ENCODE measurements at places on chromosomes 7 and 10.

- no peak for DNase-seq
These were observed 48.1 kb downstream of the FAM13C start for GRCh38 chr10:59314268-59314667.

DNA sequence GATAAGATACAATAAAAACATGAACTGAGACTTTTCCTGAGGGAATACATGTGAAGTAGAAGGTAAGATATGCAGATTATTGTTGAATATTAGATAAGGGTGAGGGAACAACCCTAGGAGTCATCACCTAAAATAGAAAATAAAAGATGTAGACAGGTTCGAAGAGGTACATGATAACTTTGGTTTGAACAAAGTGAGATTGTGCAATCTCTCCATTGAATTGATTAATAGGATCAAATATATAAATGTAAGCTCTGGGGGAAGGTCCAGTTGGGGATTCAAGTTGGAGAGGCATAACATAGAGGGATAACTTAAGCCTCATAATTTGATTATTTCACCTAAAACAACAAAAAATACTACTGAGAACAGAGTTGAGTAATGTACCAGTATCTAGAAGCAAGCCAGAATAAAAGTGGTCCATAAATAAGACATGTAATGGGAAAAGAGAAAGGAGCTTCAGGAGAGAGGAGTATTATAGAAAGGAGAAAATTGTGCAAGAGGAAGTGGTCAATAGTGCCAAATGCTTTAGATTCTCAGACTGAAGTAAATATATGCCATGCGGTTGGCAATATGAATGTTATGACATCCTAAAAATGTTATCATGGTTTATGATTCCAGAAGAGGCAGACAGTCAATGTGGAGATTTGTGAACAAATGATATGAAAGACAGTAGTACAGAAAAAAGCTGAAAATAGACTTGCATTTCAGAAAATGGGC, 282.3 kb upstream of the CHRM2 start:
- no peak for DNase-seq

DNA sequence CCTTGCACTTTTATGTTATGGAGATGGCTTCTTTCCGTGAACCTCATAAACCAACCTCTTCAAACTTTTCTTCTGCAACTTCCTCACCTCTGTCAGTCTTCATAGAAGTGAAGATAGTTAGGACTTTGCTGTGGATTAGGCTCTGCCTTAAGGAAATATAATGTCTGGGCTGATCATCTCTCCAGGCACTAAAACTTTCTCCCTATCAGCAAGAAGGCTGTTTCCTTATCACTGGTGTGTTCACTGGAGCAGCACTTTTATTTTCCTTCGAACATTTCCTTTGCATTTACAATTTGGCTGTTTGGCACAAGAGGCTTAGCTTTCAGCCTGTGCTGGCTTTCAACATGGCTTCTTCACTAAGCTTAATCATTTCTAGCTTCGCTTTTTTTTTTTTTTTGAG, 52.8 kb downstream of the ESYT2 start:
- DNase-seq = no peak

GRCh38 chr7:7129381-7129780, 53.0 kb upstream of the C1GALT1 start:
- no peak for DNase-seq

- no peak for DNase-seq
These were observed 149.1 kb downstream of the KIAA1217 start for GRCh38 chr10:24358022-24358421.

DNA sequence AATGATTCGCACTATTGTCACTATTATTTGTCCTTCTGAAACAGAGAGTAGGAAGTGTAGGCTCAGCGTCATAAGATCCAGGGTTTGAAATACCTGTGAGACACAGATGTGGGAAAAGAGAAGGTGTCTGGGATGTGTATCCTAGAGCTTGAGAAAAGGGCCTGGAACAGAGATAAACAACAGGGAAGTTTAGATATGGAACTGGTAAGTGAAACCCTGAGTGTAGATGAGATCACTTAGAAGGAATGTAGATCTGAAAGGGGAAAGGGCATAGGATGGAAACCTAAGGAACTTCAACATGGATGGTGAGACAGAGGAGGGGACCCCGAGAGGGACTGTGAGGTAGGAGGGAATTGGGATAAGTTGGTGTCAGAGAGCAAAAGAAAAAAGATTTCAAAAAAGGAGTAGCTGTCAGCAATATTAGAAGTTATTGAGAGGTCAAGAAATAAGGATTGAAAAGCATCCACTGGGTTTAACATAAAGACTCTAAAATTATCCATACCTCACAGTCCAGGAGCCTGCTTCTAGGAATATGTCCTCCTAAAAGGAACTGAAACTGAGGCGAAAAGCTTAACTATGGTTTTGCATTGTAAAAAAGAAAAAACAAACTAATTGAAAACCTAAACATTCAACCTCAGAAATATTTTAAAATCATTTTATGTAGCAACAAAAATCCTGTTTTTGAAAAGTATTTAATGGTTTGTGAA, 119.2 kb upstream of the NPVF start:
- no peak for DNase-seq

DNA sequence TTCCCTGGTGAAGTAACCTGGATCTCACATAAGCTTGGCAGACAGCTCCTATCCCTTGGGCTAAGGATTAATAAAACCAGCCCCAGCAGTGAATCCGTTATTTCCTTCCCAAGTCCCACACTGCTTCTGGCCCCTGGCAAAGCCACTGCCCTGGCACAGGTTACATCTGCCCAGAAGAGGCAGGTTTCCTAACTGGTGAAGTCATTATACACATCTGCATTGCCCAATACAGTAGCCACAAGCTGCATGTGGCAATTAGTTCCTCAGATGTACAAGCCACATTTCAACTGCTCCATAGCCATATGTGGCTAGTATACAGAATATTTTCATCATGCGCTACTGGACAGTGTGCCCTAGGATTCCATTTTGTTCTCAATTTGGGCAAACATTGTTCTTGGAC, 273.0 kb downstream of the GRM8 start:
- DNase-seq = no peak
